SW480 (cell line): ENCODE measurements at places on chromosomes 6 and 20.

DNA sequence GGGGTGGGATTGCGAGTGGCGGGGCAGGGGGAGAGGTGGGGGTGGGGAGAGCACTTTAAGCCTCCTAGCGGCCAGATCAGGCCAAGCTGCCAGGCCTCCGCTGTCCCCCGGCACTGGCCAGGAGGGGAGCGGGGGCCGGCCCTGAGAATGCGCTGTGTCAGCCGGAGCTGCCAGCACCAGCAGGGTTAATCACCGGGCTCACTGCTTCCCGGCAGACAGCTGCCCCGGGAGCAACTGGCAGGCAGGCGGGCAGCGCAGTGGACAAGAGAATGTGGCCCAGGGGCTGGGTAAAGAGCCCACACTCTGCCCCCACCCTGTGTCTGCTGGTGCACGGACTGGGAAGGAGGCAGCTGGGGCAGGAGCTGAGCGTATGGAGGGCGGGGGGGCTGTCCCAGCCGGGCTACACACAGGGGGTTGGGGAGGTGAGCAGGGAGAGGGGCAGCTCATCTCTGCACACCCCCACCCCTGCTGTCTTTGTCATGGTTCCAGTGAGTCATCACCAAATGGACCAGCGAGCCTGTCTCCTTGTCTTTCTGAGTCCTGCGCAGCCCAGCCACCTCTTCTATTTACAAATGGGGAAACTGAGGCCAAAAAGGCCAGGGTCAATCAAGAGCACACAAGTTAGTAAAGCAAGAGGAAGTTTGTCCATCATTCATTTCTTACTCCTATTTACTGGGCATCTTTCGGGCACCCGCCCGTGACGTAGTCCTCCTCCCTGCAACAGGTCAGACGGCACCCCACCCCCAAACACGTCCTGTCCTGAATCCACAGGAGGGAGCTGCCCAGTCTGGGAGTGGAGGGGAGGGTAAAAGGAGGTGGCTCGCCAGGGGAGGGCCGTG, 2.1 kb upstream of the LAMA5 start:
- DNase-seq: peak; percentile 82

DNA sequence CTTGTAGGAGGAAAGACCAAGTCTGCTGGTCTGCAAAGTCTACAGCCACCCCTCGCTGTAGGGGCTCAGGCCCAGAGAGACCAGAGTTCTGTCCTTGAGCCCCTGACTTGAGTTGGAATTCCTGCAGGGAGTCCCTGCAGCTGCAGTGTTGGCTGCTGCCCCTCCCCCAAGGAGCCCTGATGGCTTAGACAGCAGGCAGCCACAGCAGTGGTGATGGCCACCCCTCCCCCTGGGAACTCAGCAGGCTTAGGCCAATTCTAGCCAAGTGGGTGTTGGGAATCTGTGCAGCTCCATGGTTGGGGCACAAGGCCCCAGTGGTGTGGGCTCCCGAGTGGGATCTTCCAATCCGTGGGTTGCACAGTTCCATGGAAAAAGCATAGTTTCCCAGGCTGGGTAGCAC, 345.4 kb downstream of the CD109 start:
- DNase-seq: no peak

DNA sequence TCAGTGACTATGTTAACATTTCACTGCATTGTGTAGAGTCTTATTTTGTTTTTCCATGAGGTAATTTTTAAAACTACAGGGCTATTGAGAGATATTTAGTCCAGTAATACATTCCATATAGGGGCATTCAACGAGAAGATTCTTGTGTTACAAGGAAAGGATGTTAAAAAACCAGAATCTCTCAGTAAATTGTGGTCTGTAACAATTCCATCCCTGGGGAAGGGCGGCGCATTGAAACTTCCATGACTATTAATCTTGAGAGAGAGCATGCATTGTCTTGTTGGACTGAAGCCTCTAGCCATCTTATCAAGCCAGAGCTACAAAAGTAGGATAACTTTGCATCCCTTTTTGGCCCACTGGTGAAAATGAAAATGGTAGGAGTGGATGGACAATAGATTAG, 119.7 kb downstream of the BCKDHB start:
- no peak for DNase-seq

DNA sequence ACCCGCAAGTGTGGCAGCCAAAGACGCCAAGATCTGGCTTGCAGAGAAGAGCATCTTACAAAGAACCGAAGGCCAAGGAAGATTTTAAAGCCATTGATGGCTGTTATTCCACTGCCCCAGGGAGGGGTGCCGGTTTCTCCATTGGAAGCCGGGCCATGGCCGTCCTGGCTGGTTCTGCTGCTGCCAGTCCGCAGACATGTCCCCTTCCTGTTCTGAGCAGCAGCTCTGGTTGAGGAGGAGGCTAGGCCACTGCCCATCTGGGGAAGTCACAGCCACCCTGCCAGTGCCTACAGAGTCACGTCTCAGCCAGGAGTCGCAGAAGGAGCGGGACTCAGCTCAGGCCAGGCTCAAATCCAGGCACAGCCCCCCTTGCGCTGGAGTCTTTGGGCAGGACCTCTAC, 42.6 kb upstream of the MRGBP start:
- no peak for DNase-seq

DNA sequence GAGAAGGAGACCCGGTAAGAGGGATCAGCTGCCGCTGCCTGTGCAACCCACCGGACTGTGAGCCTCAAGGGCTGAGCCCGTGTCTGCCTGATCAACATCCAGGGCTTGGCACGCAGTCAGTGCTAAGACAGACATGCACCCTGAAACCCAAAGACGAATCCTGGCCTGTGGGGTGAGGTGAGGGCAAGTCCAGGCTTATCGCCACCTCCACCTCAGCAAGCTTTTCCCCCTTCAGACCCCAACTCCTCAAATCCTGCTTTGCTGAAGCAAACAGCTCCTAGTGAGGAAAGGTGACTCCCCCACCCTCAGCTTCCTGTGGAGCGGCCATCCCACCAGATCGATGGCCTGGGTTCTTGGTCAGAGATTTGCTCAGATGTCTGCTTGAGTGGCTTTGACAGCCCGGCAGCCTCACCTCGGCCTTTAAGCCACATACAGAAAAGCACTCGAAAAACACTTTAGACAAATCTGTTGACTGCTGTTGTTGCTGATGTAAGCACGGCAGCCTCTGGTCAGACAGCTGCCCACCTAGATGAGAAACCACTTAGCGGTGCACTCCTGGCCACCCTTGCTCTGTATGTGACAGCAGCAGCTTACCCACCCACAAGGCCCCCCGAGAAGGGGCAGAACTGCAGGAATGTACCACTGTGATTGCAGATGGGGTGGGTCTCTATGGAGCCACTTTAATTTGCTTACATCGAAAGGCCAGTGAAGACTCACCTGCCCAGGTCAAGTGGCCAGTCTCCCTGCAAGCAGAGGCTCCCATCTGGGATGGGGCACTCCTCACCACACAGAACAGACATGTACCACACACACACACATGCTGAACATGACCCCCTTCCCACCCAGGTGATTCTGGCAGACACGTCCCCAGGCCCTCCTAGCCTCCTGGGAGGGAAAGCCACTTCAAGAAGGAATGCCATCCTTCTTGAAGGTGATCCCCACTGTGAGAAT, 14.8 kb downstream of the MTCH1 start:
- DNase-seq: no peak

GRCh38 chr6:33410711-33411631, at the start of gene PHF1:
Gene PHF1 (plus strand): TSS chr6:33411014. CDS start chr6:33412264, 1,250 bp downstream.
- DNase-seq: peak; percentile 69

- no peak for DNase-seq
Observed at GRCh38 chr6:43243664-43244321, 512 bp downstream of the TTBK1 start.

DNA sequence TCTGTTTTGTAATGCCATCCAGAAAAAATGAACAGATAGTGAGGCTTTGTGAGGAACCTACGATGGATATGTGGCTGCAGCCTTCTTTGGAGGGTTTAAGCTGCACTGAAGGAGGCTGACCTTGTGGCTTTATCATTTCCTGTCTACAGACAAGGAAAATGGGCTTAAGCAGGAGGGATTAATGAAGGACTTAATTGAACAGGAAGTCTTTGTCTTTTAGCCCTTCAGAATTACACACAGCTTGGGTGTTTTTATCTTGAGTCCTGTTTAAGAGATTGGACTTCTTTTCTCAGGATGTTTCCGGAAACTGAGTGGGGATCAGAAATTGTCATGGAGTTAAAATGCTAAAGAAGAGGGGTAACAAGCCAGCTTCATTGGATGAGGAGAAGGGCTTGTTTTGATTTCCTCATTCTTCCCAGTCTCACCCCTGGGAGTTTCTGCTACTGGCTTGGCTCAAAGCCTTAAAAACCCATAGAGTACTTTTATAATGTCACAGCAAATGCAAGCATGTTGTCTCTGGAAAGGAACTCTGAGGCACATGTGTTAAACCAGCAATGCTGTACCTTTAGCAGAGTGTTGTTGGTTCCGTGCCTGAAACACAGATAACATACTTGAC, 193.6 kb downstream of the JARID2 start:
- DNase-seq: no peak

DNA sequence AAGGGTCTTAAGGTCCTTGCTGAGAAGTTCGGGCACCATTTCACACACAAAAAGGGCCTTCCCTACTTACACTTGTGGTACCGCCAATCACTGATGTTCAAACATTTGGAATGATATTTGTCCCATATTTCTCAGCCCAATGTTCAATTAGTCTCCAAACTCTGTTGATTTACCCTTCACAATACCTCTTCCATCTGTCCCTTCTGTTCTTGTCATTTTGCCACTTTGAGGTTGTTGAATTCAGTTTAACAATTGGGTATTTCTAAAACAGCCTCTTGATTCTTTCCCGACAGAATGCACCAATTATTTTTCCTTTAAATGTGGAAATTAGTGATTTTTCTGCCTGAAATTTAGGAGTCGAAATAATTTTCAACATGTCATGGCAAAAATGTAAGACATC, 46.2 kb downstream of the NOX3 start:
- DNase-seq: no peak

GRCh38 chr6:152078001-152078400, 270.5 kb downstream of the ESR1 start:
- no peak for DNase-seq

GRCh38 chr6:14751645-14752175, 494.2 kb upstream of the JARID2 start:
- no peak for DNase-seq

GRCh38 chr20:830011-830521, 3.4 kb upstream of the FAM110A start:
- DNase-seq: no peak

DNA sequence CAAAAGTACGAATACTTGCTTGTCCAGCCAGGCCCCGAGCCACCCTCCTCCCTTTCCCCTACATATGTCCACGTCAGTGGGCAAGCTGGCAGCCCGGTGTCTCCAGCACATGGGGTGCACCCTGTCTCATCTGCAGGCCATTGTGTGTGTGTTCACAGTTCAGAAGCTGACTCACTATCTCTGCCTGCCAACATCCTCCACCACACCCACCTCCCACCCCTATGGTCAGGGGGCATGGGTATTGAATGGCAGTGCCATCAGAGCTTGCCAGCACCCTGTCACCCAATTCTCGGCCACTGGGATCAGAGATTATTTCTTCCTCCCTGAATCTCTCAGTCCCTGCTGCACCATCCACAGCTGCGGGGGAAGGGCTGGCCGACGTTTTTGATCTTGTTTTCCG, 195.7 kb downstream of the FARS2 start:
- no peak for DNase-seq

DNA sequence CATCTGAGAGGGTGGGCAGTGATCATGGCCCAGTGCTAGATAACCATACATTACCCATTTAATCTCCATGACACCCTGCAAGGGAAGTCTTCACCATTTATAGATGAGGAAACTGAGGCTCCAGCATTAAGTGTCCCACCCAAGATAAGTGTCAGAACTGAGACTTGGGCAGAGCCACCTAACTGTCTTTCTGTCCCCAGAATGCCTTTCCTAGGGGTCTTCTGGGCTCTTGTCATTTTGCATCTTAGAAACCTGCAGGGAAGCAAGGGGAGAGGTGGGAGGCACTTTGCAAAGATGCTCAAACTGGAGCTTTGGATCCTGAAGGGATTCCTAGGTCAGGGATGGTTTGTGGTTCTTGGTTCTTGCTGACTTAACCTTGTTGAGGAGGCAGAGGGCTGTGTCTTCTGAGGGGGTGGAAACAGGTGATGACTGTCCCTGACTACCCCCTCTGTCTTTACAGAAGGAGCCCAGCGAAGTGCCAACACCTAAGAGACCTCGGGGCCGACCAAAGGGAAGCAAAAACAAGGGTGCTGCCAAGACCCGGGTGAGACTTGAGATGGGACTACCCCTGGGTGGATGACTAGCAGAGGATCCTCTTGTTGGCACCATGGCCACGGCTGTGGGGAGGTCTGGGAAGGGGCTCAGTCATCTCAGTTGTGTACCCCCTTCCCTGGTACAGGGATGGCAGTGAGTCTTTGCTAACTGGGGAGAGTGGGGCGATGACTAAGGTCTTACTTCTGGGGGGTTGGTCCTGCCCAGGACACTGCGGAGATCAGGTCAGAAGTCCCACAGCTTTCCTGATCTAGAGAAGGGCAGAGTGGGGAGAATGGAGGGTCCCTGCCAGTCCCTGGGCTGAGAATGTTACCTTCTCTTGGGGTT, 5.8 kb downstream of the HMGA1 start:
- peak; percentile 26 for DNase-seq

DNA sequence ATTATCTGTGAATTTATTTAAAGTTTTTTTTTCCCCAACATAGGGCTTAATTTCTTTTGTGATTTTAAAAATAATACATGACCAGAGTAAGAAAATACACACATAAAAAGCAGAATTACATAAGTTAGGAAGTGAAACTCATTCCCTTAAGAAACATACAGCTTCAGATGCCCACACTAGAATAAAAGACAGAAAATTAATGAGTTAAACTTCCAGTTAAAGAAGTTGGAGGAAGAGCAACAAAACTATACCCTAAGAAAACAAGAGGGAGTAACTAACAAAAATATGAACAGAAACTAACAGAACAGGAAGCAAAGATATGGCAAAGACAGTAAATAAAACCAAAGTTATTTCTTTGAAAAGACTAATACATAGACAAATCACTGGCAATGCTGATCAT, 107.6 kb upstream of the CEP85L start:
- no peak for DNase-seq

DNA sequence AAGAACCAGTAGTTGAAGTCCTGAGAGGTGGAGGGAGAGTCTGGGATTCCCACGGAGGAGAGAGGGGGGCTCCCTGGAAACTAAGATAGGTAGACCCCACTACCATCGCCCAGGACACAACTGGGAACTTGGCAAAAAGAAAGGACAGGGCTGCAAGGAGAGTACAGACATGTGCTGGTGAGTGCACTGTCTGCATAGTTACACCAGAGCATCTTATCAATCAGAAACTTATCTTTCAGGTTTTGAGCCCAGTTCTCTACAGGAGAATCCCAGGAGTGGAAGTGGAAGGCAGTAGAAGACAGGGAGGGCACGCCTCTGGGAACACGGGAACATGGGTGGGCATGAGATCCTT, 12.2 kb downstream of the NFKBIL1 start:
- no peak for DNase-seq
